ENCODE measurements at places on chromosomes 6 and 20.

- peak; percentile 73 for DNase-seq
Observed at GRCh38 chr6:149723771-149724417, 6.0 kb upstream of the LATS1 start.

GRCh38 chr20:51710361-51710894, 57.8 kb downstream of the ATP9A start:
- DNase-seq, result no peak

GRCh38 chr6:169075211-169075914, 178.3 kb downstream of the THBS2 start:
- DNase-seq, result no peak

- DNase-seq, result no peak
Observed at GRCh38 chr6:154591234-154591633, 80.7 kb upstream of the CNKSR3 start.

- no peak for DNase-seq
Observed at GRCh38 chr6:89430201-89430962, 2.6 kb upstream of the ANKRD6 start.

DNA sequence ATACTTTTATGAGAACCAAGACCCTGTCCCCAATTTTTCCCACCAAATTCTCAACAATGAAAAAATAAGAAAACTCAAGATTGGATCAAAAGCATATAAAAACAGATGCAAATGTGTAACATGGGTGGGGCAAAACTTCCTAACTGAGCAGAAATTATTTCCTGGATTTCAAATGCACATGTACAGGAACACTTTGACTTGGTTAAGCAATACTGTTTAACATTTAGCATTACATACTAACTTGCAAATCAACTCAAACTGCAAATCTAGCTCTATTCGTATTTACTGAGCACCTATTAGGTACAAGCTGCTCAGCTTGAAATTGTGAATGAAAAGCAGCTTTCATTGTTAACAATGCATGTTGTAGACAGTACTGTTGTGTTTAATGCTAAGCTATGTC, 40.2 kb downstream of the BMP5 start:
- DNase-seq, result no peak

- no peak for DNase-seq
Observed at GRCh38 chr20:62507323-62507722, 31.5 kb upstream of the GATA5 start.

DNA sequence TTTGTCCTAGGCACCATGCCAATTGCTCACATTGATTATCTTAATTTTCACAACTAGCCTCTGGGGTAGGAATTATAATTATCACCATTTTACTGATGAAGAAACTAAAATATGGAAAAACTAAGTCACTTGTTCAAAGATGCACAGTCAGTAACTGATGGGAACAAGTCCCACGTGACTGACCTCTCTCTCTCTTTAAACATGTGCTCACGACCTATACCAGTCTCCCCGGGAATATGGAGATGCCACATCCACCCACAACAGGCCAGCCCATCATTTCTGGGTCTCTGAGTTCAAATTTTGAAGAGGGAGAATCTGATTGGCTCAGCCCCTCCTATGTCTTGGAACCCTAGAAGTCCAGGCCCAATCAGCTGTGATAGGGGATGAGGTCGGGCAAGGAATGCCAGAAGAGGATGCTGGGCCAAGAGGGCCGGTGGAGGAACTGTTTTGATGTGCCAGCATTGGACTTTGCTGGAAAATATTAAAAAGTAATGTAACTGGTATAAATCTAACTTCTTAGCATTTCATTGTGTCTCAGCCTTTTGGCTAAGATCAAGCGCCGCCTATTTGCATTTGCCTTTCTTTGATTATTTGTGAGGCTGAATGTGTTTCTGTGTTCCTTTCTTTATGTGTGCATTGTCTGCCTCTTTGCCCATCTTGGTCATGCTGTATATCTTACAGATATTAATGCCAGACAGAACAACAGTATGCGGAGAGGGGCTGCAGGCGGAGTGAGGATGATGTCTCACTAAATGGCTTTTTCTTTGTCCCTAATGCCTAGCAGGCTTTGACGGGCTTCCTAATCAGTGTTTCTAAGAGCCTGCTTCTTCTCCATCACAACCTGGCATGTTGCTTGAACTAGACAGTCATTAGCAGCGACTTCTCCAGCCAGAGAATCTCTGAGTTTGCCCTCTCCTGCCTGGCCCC, 126.6 kb downstream of the VEGFA start:
- no peak for DNase-seq

DNA sequence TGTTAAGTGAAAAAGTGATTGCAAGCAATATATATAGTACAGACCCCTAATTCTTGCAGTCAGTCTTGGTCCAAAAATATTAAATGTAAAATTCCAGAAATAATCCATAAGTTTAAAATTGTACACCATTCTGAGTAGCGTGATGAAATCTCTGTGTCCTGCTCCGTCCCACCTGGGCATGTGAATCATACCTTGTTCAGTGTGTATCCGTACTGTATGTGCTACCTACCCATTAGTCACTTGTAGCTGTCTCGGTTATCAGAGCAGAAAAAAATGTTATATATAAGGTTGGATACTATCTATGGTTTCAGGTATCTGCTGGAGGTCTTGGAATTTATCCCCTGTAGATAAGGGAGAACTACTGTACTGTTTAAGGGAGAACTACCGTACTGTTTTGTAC, 16.3 kb downstream of the IRAK1BP1 start:
- no peak for DNase-seq

- no peak for DNase-seq
Observed at GRCh38 chr20:49819702-49820101, 7.1 kb downstream of the SLC9A8 start.

DNA sequence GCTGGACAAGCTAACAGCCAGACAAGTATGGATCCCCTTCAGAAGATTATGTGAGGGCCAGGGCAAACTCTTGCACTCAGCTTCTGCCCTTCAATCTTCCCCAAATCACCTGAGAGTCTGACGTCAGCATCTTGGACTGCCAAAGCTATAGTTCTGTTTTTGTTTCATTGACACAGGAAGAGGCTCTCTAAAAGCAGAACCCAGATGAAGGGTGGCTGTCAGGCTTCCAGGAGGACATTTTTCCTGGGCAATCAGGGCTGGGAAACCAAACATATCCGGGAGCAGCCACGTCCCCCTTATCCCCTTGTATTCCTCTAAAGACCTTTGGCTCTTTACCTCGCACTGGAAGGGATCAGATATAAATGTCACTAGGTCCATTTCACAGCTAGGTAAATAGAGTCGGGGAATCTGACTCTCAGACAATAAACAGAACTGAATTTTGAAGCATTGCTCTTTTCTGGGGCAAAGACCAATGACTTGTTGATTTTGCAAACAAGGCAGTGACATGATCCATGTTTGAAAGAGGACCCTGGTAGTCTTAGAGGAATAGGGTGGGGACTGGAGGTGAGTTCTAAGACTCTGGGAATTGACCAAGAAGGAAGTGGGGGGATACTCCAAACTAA, 13.3 kb downstream of the MAFB start:
- DNase-seq, result no peak

GRCh38 chr6:36800223-36801076, 38.8 kb downstream of the CPNE5 start:
- DNase-seq, result no peak

DNA sequence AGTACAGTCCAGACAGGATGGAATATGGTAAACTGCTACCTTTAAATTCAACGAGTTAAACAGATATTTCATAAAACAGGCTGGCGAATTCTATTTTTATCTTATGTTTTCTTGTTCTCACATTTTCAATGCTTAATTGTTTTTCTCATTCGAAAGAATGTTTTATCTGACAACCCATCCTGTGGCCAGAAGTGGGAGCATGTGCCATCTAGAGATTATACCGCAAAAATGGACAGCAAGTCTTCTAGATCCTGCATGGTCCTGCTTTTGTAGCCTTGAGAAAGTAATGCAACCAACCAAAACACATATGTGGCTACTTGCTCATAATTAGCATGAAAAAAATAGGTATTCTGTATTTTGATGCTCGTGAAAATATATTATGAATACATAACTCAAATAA, 30.7 kb downstream of the TUBB2B start:
- no peak for DNase-seq

DNA sequence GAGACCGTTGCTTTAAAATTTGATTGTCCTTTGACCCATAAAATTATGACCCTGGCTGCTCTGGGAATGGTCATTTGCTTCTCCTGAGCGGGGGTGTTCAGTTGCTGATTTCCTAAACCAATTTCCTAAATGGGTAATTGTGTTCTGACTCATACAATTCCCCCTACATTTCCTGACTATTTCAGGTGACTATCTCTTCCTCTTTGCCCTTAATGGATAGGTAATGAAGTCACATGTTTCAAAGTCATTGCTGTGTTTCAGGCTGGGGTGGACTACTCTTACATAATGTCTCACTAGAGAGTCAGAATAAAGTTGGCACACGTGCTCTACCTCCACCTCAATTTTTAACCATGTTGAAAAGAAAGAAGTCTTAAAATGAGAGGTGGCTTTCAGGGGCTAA, 109.8 kb downstream of the DOK5 start:
- DNase-seq, result no peak
